ENCODE measurements at places on chromosomes 11 and 22.

DNA sequence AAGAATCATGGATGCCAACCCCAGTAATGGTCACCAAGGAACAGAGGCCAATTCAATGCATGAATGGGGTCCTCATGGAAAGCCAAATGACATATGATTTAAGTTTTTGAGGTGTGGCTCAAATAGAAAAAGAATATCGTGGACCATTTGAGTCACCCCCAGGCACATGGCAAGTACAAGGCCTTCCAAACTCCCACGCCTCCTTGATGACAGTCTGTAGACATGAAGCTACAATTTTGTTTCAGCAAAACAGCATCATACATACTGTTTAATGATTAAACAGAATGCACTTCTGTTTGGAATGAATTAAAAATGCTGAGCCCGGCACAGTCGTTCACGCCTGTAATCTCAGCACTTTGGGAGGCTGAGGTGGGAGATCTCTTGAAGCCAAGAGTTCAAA, 7.4 kb downstream of the FADD start:
- DNase-seq = no peak

DNA sequence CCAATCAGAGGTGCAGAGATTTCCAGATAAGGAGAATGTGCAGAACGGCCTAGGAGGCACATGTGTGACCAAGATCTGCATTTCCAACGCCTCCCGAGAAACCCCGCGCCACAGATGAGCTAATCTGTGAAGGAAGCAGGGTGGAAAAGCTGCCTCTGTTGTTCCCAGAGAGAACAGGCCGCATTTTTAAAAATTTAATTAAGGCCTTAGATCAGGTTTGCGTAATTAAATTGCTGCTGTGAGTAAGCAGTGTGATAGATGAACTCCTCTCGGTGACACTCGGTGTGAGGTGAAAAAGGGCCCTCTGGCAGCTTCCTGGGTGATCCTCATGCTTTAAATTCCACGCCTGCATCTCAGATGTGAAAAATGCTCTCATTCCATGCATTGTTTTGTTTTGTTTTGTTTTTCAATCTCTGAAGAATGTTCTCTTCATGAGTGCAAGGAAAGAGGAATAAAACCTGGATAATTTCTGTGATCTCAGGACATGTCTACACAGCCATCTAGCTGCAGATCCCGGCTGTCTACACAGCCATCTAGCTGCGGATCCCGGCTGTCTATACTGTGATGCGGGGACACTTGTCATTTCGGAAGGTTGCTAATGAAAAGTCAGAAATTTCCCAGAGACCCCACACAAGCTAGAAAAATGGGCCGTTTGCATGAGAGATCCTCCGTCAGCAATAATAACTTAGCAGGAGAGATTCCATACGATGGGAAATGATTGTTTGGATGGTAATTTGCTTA, 1398.9 kb downstream of the BRD1 start:
- DNase-seq = no peak

DNA sequence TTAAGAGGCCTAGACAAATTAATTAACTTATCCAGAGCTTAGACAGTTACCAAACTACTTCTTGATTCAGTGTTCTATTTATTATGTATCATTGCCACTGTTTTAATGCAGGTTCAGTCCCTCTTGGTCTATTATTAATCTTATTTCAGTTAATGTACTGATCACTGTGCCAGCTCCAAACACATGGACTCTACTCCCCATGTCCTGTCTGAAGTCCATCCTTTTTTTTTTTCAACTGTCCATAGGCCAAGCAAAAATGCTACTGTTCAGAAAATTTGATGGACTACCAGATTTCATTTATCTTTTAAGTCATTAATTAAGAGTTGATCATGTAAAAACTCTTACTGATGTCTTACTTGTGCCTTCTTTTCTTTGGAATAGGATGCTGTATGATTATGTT, 11.9 kb downstream of the POLD3 start:
- no peak for DNase-seq

DNA sequence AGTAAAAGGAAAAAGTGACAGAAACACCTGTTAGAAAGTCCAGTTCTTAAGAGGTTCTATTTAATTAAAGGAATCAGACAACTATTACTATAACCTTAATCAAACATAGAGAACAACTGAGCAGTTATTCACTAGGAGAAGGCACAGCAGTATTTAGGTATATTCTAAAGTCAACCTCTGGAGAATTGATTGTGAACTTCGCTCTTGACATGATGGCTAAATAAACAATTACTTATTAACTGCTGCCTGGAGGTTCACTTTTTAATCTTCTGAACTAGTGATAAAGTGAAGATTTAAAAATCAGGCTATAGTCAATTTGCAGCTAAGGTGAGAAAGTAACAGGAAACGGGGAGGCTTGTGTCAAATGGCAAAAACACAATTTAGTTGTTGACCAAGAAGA, 557.3 kb downstream of the FAM181B start:
- DNase-seq = no peak

DNA sequence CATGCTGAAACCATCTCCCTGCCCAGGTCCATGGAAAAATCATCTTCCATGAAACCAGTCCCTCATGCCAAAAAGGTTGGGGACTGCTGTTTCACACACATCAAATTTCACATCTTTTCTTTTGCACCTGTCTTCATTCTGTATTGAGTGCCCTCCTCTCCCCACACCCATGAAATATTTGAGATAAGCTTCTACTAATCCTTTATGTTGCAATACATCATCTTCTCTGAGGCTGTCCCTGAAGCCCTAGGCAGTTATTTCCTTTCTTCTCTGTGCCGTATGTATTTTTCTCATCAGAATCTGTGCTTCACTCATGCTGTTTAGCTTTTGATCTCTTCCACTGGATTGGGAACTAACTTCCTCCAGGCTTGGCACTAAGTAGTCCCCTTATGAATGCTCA, 40.0 kb upstream of the RRM1 start:
- DNase-seq = no peak

DNA sequence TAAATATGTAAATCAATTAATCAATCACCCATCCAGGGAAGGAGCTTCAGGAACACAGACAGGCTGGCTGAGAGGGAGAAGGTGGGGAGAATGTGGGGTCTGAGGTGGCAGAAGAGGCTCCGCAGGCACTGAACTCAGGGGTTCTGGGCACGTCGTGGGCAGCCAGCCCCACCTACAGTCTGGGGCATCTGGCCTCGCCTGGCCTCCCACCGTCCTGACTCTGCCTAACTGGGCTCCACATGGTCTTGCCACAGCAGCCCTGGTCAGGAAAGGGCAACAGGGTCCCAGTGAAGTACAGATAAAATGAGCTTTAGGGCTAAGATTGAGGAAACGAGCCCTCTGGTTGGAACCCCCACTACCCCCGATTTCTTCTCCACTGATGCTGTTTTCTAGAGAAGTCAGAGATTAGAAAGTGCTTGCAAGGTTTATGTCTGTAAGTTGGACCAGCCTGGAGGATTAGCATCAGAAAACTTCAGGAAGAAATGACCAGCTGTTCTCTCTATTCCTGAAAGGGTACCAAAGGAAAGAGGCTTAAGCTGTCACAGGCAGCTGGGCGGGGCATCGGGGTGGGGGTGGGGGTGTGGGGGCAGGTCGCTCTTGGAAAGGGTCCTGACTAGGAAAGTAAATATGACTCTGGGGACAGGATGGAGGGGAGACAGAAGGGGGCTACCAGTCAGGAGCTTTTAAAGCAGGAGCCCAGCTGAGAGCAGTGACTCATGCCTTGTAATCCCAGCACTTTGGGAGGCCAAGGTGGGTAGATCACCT, 261.7 kb downstream of the BUD13 start:
- DNase-seq = no peak

DNA sequence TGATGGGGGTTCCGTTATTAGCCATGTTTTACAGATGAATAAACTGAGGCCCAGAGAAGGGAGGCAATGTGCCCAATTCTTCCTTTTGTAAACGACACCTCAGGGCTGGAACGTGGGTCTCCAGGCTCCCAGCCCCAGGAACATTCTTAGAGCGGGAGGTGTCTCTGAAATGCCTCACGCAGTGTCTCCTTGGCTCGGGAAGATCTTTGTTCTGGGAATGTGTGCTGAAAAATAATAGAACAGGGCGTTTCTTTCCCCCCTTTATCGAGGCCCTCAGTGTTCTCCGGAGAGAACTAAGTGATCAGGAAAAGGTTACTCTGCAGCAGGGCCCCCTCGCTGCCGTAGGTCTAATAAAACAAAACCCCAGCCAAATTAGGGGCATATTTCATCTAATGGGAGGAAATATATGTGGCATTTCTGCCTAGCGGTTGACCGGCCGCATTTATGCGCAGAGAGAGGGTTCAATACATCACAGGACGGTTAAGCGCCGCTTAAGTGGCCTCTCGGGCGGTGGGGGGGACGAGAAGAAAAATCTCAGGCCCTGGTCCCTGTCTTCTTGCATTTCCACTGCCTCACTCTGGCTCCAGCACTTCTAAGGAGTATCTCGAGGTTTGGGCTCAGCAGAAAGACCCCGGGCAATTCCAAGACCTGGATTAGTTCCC, 564.3 kb downstream of the MN1 start:
- DNase-seq = no peak

DNA sequence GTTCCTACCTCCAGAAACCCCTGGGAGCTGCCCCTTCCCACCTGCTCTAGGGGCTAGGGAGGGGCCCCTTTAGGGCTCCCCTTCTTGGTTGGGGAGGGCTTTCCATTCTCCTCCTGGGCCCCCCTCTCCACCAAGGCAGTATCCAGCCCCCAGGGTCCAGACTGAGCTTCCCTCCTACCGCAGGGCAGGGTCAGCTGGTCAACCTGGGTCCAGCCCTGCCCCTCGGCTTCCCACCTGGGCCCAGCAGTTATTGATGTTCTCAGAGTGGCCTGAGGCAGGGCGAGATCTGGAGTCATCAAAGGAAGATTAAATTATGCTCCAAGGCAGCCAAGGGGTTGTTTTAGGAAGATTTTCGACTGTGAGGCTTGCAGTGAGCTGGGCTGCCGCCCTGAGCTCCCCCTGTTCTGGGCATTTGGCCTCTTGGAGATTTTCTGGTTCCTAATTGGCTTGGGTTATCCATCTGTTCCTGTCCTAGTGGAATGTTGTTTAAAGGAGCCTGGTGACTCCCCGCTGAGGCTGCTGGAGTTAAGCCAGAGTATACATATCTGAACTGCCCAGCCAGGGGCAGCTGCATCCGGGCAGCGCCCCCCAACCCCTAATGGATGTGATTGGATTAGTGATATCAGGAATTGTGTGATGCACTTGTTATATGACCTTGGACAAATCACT, 1.8 kb upstream of the SLC22A8 start:
- DNase-seq = no peak

DNA sequence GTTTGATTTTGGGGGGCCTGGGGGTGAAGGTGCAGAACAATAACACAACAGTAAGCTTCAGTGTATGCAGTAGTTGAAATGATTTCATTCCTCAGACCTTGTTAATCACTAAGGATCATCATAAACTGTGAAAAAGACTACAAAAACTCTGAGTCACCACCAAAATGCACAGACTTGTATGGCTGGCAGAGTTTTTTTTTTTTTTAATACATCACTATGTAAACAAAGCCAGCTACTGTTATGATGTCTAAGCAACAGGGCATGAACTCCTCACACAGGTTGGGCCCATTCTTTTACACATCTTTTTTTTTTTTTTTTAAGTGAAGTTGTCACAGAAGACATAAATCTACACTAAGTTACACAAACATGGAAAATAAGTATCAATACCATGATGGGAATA, 311.9 kb downstream of the GUCY1A2 start:
- peak; percentile 28 for DNase-seq

DNA sequence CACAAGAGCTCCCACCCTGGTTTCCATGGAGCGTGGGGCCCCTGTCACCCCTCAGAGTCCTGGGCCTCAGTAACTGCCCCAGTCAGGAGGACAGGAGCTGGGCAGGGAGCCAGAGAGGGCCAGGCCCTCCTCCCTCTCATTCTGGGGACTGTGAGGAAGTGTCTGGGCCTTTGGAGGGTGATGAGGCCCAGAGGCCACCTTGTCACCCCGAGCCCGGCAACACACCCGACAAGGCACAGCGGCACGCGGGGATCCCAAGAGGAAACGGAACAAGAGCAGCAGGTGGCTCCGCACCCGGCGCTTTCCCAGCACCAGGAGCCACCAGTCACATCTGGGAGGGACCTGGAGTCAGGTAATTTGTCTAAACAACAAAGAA, 72.1 kb downstream of the CELSR1 start:
- no peak for DNase-seq

- DNase-seq = no peak
Observed at GRCh38 chr11:61684870-61685616, 4.9 kb downstream of the DAGLA start.

- no peak for DNase-seq
Observed at GRCh38 chr11:120219938-120220746, 9.3 kb downstream of the OAF start.

GRCh38 chr11:73047773-73048371, 94.2 kb downstream of the FCHSD2 start:
- DNase-seq = no peak

GRCh38 chr11:66112601-66113499, 42.8 kb downstream of the PACS1 start:
- DNase-seq = no peak

DNA sequence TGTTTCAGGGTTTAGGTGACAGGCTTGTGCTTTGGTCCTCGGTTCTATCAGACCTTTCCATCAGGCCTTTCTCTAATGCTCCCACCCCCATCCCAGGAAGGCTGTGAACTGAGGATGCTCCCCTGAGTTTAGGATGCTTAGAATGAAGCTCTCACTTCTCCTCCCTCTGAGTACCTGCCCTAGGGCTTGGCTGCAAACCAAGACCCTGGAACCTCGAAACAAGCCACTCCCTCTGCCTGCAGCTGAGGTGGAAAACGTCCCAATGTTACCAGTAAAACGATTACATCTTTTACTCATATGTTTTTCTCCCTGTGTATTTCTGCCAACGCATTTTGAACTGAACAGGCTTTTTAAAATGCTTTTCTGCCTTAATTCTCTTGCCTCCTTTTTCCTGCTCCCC, 54.5 kb upstream of the BMAL1 start:
- no peak for DNase-seq

DNA sequence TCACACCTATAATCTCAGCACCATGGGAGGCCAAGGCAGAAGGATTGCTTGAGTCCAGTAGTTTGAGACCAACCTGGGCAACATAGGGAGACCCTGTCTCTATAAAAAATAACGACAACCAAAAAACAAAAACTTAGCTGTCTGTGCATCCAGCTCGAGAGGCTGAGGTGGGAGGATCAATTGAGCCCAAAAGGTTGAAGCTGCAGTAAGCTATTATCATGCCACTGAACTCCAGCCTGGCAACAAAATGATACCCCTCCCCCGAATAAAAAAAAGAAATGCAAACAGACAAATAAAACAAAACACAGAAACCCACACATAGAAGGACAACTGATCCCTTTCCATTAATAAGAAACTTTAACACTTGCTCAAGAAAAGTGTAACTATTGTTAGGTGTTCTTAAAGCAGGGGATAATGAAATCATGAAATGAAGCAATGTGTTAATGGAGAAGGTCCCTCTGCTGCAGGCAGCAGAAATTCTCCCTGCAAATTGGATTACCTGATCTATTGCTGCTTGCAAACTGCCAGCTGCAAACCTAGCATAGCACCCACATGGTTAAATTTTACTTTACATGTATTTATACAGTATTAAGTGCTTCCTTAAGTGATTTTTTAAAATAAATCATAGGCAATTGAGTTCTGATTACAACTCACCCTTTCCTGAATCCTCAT, 226.3 kb downstream of the SBF2 start:
- no peak for DNase-seq

GRCh38 chr11:34379079-34379478, 21.3 kb upstream of the ABTB2 start:
- no peak for DNase-seq

GRCh38 chr22:25666308-25666707, 75.7 kb upstream of the MYO18B start:
- no peak for DNase-seq

- no peak for DNase-seq
Observed at GRCh38 chr11:67303835-67304411, 593 bp downstream of the SSH3 start.
